ENCODE measurements at places on chromosomes 13 and 19.

GRCh38 chr13:59415498-59415897 is 748.2 kb downstream of the DIAPH3 start:
- H3K4me3 ChIP-seq: no peak overlapping the region
- H3K36me3 ChIP-seq: no peaks in the 10 kb centered on the region
- no peaks in the 10 kb centered on the region for H3K4me1 ChIP-seq
- no peak for DNase-seq
- H3K27ac ChIP-seq: no peak overlapping the region

GRCh38 chr13:95607366-95607765 is 37.1 kb downstream of the DZIP1 start:
- no peak for DNase-seq
- H3K4me1 ChIP-seq: peaks cover 4% of the 10 kb centered on the region
- H3K27me3 ChIP-seq: peaks cover 12% of the 10 kb centered on the region
- no peaks in the 10 kb centered on the region for H3K36me3 ChIP-seq
- H3K27ac ChIP-seq: no peak overlapping the region
- no peak overlapping the region for H3K4me3 ChIP-seq

DNA sequence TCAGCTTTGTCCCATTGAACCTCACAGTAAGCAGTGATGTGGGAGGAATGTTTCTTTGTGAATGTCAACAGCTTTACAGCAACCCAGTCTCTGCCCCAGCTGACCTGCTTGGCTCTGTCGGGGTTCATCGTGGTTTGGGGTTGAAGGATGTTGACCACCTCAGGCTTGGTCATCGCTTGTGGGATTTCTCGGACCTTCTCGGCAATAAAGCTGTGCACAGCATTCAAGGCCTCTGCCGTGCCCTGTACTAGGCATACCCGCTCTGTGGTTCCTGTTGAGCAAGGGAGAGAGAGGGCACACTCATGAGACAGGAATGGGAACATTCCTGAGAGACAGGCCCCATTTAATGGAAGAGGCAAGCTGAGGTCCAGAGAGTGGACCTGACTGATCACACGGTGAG is 20.0 kb downstream of the NOVA2 start:
- peaks cover 28% of the 10 kb centered on the region for H3K27me3 ChIP-seq
- H3K36me3 ChIP-seq: no peaks in the 10 kb centered on the region
- no peak overlapping the region for H3K4me3 ChIP-seq
- H3K4me1 ChIP-seq: peaks cover 15% of the 10 kb centered on the region
- H3K27ac ChIP-seq: no peak overlapping the region

GRCh38 chr19:46499692-46500091 is 4.0 kb upstream of the PNMA8B start:
- peaks cover 1% of the 10 kb centered on the region for H3K4me1 ChIP-seq
- peaks cover 27% of the 10 kb centered on the region for H3K27me3 ChIP-seq
- H3K27ac ChIP-seq: no peak overlapping the region
- no peak overlapping the region for H3K4me3 ChIP-seq

DNA sequence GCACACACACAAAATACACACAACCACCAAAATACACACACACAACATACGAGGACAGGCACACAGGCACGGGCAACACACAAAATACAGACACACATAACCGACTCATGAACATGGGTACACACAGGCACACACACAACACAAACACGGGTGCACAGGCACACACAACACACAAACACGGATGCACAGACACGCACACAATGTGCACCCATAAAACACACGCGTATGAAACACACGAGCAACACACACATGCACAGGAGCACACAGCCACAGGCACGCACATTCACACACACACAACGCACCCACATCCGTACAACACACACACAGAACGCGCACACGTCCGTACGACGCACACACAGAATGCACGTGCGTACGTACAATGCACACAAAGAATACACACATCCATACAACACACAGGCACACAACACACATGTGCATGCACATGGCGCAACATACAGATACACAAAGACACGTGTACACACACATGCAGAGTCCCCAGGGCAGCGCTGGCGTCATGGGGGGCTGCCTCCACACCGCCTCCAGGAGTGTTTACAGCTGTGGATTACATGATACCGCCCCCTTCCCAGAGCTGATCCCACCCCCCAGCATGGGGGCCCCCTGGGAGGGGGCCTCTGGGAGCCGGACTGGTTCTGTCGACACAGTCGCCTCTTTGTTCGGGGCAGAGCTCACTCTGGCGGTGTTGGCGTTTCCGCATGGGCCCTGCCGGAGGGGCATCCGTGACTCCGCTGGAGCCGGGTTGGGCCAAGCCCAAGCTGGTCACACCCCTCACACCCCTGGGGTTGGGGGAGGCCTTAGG is 2.9 kb downstream of the SBNO2 start:
- peak overlapping the region; percentile 47 for H3K4me3 ChIP-seq
- H3K36me3 ChIP-seq: peaks cover 7% of the 10 kb centered on the region
- DNase-seq: no peak

DNA sequence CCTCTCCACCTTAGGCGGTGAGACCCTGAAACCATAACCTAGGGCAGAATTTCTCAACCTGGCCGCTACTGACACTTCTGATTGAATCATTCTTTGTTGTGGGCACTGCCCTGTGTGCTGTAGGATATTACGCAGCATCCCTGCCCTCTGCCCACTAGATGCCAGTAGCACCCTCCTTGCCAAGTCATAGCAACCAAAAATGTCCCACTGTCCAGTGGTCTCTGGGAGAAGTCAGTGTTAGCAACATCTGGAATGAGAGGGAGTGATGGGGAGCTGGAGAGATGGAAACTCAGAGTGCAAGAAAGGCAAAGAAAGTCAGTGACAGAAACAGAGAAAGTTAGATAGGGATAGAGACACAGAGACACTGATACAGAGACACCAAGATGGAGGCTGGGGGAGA is 13.6 kb downstream of the KLK4 start:
- H3K4me1 ChIP-seq: no peaks in the 10 kb centered on the region
- no peaks in the 10 kb centered on the region for H3K36me3 ChIP-seq
- no peak for DNase-seq
- H3K27ac ChIP-seq: no peak overlapping the region

- DNase-seq: no peak
- no peak within 1 kb of the TSS for H3K27ac ChIP-seq
Measured at GRCh38 chr19:5851302-5851701, at the start of gene FUT3. TSS of gene FUT3 (minus strand) at chr19:5851449.

Measured in natural killer cell treated with Interleukin-12 subunit alpha and Interleukin-12 subunit beta and Interleukin-15 and Interleukin-18, amount 100 ng/mL, for 72 hours (primary cell).